ENCODE measurements at places on chromosomes 16 and 17.

- DNase-seq, result peak; percentile 53
These were observed 9.1 kb downstream of the PSMB3 start for GRCh38 chr17:38761612-38762011.

DNA sequence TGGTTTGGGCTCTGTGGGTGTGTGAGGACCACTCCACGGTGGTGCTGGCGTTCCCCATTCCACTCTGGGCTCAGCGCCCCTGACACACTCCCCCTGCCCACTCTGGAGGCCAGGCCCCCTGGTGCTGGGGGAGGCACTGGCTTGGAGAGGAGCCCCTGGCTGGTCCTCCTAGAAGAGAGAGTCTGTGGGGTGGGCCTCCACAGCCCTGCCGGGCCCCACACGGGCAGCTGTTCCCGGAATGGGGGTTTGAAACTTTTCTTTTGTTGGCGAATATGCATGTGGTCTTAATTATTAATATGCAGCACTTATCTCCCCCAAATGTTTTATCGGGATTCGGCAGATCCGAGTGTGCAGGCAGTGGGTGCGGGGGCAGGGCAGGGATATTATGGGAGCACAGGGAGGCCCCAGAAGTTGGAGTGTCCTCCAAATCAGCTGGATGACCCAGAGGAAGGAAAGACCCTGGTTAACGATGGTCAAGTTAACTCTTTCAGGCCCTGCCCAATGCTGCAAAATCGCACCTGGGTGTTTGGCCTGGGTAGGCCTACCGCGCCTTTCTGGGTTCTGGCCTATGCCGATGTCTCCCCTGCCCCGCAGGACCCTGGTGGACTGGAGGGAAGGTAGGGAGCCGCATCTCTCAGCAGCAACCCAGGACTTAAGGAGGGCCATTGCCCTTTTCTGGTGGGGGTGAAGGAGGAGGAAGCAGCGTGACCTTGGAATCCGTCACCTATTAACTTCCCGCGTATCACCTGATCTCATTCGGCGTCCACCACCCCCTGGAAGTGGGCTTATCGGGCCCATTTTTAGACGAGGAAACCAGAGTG lies 36.0 kb downstream of the TMEM235 start:
- no peak for DNase-seq

- no peak for DNase-seq
These were observed 38.0 kb downstream of the OR3A1 start for GRCh38 chr17:3260163-3260562.

- no peak for DNase-seq
These were observed 30.1 kb upstream of the MFSD6L start for GRCh38 chr17:8829036-8829941.

DNA sequence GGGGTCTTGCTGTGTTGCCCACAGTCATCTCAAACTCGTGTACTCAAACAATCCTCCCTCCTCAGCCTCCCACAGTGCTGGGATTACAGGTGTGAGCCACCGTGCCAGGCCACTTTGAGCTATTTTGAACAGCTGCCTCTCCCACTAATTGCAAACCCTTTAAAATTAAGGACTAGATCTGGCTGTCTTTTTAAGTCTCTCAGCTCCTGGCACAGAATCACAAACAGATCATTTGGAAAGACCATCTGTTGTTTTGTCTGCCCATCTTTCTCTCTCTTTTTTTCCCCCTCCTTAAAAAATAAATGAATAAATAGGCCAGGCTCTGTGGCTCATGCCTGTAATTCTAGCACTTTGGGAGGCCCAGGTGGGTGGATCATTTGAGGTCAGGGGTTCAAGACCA lies 10.9 kb upstream of the STAT3 start:
- DNase-seq, result no peak

All from DND-41 (cell line).